ENCODE measurements at places on chromosomes 11 and 22.

- ATAC-seq, result peak; percentile 26
These were observed 625 bp downstream of the RFPL2 start for GRCh38 chr22:32204040-32204855.

- ATAC-seq, result no peak
These were observed 86.5 kb upstream of the SHANK2 start for GRCh38 chr11:71338801-71339395.

- no peak for ATAC-seq
These were observed 17.7 kb downstream of the XRCC6 start for GRCh38 chr22:41638748-41639147.

DNA sequence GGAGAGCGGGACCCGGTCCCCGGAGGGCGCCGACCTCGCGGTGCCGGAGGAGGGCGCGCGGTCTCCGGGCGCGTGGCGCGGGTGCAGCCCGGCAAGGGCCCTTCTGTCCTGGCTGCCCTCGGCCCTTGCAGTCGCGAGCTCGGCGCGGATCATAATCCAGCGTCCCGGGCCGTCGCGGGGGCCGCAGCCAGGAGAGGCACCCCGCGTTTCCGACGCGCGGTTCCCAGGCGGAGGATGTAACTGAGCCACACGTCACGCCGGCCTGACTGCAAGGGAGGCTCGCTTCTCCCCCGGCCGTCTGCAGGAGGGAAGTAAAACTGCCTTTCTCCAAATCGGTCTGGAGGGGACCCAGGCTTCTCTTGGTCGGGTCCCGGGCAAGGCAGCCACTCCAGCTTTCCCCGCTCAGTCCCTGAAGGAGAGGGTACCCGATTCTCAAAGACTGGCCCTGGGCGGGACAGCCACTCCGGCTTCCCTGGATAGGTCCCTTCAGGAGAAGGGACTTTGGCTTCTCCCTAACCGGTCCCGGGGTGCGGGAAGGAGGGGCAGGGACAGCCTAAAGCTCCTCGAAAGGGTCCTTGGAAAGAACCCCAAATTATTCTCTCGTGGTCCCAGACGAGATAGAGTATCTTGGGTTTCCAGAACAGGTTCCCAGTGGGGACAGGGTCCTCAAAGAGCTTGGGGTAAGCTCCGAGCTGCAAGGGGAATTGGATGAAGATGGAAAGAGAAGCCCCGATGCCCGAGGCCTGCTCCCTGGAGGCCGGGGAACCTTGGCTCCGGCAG lies 836 bp downstream of the SPON1 start:
- ATAC-seq, result peak; percentile 33

DNA sequence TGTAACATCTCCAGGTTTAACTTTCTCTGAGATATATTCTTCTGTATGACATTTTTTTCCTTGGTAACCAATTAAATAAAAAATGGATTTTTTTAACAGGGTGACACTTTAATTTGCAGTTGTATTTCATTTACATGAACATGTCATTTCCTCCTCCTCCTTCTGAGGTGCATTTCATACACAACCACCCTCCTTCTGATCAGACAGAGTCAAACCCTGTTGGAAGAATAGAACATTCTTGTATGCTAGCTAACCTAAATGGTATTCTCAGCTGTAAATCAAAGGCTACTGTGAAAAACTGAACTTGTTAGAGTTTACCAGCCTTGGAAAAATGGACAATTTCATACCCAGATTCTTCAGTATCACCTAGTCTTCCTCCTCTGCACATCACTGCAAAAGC lies 52.7 kb upstream of the CHRM4 start:
- no peak for ATAC-seq

GRCh38 chr11:103550811-103551210 lies 441.6 kb downstream of the DYNC2H1 start:
- no peak for ATAC-seq

- ATAC-seq, result no peak
These were observed 619 bp downstream of the LRRC75B start for GRCh38 chr22:24592058-24592850.

DNA sequence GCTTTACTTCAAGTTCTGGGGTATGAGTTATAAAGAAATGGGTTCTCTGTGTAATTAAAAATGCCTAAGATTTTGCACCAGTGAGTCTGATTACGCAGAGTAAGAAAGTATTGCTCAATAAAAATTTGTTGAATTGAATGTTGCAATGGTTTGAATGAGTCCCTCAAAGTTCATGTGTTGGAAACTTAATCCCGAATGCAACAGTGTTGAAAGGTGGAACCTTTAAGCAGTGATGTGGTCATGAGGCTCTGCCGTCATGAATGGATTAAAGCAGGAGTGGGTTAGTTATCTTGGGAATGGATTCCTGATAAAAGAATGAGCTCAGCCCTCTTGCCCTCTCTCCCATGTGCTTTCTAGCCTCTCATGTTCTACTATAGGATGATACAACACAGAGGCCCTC lies 52.6 kb upstream of the SESN3 start:
- ATAC-seq, result no peak

DNA sequence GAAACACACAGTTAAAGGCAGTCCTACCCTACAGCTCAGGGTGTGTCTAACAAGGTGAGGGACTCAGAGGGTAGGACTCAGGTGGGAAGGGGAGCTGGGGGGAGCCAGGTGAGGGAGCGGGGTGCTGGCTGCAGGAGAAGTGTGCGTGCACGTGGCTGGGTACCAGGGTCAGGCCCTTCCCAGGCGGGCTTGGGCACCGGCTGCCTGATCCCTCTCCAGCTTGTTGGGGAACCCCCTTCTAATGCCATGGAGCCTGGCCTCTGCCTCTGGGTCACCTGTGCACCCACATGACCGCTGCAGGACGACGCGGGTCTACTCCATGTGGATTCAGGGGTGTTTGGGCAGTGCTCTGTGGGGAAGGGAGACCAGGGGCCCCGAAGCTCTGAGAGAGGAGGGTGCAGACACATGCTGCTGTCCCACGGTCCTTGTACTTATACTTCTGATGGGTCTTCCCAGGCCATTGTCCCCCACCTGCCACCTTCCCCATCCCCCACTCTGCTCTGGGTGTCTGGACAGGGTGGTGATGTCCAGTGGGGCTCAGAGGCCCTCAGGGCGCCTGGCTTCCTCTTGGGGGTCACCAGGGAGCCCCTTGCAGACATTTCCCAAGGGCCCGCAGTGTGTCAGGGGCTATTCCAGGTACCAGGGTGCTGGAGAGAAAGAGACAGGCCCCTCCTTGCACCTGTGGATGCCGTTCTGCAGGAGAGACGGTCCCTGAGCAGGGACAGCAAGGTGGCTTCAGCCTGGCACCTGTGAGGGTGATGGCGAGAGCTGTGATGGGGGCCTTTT lies 10.4 kb upstream of the MRGPRD start:
- ATAC-seq, result no peak

DNA sequence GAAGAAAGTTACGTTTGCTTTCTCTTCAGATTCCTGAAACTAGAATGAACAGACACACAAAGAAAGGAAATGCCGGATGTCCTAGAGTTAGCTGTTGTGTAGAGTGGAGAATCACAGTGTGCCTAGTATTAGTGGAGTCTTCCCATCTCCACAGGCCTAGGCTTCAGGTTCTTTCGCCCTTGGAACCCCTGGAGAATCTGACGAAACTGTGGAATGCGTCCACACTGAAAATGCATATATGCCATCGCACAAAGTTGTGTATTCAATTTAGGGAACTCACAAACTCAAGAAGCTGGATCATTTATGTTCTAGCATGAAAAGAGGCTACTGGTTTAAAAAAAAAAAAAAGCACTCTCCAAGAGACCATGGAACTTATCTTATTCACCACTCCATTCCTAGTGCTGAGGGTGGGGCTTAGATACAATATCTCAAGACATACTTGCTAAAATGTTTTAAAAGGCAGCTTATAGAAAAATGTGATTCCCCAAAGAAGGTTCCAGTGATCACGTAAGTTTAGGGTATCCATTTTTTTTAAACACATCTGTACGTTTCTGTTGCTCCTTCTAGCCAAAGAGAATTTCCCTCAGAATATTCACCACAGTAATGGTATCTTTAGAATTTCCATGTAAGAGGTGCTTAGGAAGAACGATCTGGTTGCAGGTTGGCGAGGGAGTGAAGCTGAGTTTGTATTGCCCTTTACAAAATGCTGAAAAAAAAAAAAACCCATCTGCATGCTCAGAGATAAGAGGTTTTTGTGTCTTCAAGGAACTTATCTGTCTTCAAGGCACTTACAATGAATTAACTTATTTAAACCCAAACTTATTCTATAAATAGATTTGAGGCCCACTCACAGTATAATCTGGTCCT lies 20.0 kb downstream of the MAML2 start:
- no peak for ATAC-seq

GRCh38 chr11:12675951-12676711 lies 1.9 kb downstream of the TEAD1 start:
- ATAC-seq, result no peak

- ATAC-seq, result no peak
These were observed 34.1 kb downstream of the LINC01488 start for GRCh38 chr11:69515271-69516245.

DNA sequence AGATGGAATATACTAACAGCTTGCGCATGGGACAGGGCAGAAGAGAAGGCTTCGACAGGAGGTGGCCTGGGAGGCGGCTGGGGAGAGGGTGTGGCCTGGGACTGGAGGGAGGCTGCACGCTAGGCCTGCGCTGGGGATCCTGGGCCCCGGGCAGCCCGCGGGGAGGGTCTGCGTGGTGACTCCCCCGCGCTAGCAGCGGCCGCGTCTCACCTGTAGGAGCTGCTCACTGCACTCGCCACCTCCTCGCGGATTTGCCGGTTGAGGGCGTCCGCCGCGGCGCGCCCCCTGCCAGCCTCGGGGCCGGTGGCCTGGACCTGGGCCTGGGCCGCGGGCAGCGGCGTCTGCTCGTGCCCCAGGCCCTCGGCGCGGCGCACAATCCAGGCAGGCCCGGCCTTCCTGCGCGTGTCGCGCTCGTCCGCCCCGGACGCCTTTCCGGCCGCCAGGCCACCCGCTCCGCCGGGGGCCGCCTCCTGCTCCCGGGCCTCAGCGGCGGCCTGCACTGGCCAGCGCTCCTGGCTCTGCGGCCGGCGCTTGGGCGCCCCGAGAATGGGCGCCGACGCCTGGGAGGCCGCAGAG lies 1.5 kb downstream of the MAP6 start:
- peak; percentile 27 for ATAC-seq

DNA sequence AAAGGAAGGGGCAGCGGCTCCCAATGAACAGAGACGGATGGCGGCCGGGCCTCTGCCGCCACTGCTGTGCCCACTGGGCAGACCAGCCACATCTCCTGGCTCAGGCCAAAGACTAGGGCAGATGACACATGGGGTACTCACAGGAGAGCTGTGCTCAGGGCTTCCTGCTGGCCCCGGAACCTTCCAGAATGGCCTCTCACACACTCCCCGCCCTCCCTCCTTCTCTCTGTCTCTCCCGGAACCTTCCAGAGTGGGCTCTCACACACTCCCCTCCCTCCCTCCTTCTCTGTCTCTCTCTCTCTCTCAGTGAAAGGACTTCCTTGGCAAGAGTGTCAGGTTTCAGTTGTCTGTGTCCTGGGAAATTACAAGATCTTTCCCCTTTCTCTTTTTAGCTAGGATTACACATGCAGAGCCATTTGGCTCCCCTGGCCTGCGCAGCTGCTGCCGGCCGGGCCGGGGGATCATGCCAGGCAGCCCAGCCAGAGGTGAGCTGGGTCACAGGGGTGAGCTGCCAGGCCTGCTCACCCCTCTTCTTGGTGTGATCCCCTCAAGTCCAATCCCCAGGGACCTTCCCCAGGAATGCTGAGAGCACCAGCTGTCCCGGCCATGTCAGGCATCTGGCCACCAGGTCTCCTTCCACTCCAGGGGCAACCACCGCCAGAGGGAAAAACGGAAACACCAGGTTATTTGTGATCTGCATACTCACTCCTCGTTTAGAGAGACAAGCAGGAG lies 45.3 kb upstream of the ADA2 start:
- no peak for ATAC-seq

DNA sequence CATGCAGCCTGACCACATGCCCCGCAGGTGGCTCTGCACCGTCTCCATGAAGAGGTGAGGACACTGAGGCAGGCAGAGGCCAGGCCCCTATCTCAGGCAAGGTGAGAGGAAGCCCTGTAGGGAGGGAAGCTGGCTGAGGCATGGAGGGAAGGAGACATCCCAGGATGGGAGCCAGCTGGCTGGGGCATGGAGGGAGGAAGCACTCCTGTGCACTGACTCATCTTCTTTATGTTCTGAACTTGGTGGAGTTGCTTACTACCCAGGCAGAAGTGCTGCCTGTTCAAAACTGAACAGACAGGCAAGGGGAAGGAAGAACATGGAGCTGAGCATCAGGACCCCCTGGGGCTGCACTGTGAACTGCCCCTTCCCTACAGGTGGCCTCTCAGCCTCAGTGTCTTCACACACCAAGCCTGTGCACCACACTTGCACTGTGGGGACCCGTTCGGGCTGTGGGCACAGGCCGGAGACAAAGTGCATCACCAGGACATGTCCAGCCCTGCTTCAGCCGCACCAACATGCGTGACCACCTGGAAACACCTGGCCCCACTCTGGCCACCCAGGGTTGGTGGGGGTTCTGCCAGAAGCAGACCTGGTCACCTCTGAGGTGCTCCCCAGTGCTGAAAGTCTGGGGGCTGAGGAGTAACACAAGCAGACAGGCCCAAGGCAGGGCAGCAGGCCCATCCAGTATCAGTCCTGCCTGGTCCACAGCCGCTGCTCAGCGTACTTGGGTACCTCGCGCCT lies 55.5 kb downstream of the DGCR2 start:
- no peak for ATAC-seq

GRCh38 chr11:117627259-117627658 lies 169.8 kb downstream of the DSCAML1 start:
- ATAC-seq, result no peak

GRCh38 chr11:18375941-18376340 lies 18.4 kb upstream of the LDHA start:
- no peak for ATAC-seq

DNA sequence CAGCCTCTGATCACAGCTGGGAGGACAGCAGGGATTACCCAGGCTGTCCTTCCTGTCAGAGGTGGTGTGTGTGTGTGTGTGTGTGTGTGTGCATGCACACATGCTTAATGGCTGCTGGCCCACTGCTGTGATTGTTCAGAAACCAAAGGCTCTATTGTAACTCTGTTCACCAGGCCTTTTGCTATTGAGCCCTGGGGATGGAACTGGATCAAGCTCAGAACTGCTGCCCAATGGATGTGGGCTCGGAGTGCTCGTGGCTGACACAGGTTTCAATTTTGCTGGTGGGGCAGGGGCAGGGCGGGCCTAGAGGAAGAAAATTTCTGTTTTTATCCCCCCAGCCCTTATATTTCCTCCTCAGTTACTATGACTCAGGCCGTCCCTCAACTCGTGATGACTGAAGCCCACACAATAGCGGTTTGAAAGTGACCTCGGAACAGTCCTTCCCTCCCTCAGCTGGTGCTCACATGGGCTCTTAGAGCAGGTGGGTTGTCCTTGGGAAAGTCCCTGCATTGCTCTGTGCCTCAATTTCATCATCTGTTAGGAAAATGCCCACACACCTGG lies 359.3 kb downstream of the TENM4 start:
- ATAC-seq, result no peak

DNA sequence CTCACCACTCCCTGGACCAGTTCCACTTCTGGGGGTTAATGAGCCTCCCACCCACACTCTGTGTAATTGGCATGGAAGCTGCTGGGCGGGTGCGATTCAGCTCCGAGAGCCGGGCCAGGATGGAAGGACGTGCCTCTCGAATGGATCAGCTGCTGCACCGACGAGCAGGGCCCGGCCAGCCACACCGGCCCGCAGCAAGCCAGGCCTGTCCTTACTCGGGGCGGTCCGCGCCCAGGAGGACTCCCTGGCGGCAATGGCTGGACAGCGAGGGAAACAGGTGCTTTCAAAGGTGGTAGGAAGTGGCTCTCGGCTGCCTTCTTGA lies 4.3 kb upstream of the SHISAL1 start:
- no peak for ATAC-seq
